ENCODE measurements at places on chromosomes 2 and 18.

DNA sequence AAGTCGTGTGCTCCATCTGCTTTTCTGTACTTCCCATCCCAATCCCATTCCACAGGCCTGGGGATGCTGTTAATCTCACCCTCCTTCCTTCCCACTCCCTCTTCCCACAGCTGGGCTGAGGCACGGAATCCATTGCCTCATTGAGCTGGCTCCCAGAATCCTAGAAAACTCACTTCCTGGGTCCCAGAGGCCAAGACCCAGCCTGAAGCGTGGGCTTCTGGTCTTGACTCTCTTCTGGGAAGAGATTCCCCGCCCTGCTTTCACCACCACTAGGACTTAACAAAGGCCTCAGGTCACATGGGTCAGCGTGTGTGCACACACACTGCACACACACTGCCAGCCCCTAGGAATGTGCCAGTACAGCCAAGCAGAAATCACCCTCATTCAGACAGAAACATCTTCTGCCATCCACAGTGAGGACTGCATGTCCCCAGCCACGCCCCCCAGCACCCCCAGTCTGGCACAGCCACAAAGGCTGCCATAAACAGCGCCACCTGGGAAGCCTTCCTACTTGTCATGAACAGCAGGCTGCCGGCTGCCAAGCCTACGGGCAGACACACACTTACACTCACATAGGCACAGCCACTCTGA is 165.8 kb downstream of the TNS1 start:
- no peak for DNase-seq

DNA sequence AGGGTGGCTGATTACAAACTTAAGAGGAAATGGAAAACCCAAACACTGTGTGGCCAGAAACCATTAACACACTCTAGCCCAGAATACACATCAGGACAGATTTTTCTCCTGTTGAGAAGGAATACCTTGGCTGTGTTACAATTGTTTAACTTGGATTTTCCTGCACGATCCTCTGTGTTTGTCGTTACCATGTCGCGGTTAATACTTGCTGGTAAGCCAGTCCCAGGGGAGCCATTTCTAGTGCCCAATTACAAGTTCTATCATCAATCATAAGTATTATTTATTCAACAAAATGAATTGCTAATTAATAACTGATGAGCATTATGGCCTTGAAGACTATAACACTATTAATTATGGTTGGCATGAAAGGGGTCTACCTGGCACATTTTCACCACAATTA is 146.8 kb downstream of the LNPK start:
- DNase-seq, result no peak

- DNase-seq, result no peak
These were observed 3.6 kb downstream of the ERFE start for GRCh38 chr2:238162251-238162845.

- DNase-seq, result no peak
These were observed 148.3 kb downstream of the MEIS1 start for GRCh38 chr2:66582987-66583880.

GRCh38 chr2:46776687-46777327 is 138.8 kb downstream of the MCFD2 start:
- no peak for DNase-seq

DNA sequence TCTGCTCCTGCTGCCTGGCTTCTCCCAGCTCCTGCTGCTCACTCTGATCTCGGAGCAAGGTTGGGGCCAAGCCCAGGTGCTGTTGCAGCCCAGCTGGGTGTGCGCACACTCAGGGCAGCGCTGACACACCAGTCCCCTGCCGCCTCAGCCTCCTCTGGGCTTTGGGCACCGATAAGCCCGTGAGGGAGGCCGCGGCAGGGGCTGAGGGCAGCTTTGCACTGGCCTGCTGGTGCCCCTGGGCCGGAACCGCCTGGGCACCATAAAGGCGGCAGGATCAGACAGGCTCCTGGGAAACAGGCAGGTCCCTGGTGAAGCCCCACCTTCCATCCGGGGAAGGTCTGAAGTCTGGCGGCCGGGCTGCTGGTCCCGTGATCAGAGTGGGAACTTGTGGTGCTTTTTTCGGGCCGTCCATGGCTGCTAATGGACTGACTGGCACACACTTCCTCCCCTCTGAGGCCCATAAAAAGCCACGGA is 14.1 kb upstream of the EML6 start:
- peak; percentile 23 for DNase-seq

- DNase-seq, result no peak
These were observed 1113.0 kb downstream of the CBLN2 start for GRCh38 chr18:71431171-71431570.

DNA sequence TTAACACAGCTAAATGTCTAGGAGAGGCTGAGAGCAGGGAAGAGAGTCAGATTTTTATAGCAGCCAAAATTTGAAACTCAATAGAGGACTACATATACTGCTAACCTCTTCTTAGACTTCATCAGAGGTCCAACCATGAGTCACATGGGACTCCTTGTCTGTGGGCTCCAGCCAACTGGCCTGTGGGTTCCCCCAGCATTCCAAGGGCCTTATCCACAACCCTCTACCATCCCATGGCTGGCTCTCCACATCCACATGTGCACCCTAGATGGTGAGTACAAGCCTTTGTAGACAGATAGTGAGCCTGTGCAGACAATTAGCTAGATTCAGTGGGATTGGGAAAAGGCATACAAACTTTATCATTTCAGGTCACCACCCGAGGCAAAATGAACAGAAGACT is 901.9 kb upstream of the ZEB2 start:
- DNase-seq, result no peak

- no peak for DNase-seq
These were observed 11.8 kb upstream of the KDM3A start for GRCh38 chr2:86429335-86429734.

DNA sequence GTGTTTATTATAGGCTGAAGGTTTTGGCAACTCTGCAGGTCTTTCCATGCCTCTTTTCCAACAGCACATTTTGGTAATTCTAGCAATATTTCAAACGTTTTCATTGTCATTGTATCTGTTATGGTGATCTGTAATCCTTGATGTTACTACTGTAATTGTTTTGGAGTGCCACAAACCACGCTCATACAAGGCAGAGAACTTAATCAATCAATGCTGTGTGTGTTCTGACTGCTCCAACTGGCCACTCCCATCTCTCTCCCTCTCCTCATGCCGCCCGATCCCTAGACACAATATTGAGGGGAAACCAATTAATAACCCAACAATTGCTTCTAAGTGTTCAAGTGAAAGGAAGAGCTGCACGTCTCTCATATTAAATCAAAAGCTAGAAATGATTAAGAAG is 32.9 kb downstream of the HDLBP start:
- no peak for DNase-seq

DNA sequence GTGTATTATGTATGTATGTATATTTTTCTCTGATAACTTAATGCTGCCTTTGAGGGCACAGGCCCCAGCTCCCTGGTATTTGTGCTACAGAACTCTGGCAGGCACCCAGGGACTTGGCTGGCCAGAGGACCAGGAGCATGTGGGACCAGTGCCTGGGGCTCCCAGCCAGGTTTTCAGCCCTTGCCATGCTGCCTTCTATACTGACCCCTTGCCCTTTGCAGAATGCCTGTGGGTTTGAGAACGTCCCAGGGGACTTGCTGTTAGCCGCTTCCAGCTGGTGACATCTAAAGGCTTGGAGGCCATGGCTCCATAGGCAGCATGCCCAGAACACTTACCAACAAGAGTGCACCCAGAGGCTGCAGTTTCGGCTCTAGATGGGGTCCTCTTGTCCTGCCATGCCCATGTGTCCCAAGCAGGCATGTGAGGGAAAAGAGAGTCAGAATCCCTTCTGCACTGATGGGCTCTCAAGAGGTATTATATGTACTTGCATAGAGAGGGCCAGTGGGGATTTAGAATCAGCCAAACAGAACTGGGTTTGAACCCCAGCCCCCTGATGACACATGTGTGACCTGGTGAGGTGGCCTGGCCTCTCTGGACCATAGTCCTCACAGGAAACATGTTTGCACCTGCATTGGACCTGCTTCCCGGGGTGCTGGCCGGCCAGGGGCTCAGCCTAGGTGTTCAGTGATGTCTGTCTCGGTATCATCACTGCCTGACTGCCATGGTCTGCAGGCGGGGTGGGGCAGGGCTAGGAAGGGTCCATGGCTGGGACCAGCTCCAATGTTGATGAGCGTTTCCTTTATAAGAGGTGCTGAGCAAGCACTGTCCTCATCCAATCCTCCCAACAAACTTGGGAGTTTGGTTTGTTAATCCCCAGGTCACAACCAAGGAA is 119.2 kb upstream of the FHL2 start:
- DNase-seq, result no peak

DNA sequence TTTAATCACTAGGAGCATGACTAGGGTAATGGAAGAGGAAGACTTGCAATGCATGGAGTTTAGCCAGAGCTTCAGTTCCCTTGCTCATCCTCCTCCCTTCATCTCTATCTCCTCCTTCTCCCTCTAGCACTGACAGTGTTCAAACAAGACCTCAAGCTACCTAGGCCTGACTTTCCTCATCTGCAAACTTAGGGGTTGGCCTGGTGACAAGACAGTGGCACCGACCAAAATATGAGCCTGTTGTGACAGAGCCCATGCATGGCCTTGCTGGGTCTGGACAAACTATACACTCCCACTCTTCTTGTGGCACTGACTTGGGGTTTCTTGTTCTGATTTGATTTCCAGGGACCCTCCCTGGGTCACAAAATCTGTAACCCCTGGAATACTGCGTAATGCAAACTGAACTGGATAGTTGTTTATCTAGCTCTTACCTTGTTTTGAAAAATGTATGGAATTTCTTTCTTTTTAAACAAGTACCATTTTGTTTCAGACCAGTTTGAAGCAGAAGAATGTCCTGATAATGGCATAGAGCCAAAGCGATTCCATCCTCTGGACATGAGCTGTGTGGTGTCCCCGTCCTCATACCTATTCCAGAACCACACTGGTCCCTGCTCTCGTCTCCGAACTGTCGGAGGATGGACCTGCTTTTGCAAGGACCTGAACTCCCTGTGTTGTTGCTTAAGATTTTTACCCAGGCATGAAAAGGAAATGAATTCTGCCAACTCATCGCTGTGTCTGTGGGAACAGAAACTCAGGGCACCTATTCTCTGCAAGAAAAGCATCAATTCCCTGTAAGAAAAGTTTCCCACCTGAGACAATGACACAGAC is 33.4 kb upstream of the PPP4R1 start:
- no peak for DNase-seq

DNA sequence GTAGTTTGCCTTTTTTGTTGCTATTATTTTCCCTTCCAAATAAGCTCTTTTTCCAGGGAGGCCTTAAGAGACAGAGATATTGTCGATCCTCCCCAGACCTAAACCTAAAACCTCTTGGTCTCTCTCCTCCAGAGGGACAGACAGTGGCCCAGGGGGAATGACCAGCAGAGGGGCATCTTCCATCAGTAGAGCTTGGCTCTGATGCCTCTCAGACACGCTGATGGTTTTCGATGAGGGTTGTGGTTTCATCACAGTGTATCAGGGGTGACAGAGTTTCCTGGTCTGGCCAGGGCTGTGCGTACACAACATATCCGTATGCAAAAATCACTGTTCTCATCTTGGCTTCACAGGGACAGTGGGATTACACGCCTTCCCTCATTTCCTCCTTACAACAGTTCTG is 68.6 kb downstream of the GATA6 start:
- no peak for DNase-seq

DNA sequence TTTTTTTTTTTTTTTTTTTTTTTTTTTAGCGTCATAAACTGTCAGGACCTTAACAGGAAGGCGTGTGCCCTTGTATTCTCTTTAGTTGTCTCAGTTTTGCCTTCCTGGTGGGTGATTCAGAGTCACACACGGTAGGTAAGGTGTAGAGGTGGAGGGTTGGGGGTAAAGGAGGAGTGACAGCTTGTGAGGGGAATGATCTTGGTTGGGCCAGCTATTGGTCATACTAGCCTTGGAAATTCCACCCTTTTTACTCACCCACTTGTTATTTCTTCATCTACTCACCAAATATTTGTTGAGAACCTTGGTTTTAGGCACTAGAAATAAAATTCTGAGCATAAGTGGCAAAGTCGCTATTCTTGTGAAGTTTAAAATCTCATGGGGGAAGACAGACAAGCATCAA is 22.2 kb downstream of the SMIM21 start:
- DNase-seq, result no peak

GRCh38 chr2:65700004-65700651 is 267.7 kb upstream of the SPRED2 start:
- DNase-seq, result no peak

GRCh38 chr18:75422341-75422910 is 5.1 kb downstream of the SMIM21 start:
- no peak for DNase-seq

DNA sequence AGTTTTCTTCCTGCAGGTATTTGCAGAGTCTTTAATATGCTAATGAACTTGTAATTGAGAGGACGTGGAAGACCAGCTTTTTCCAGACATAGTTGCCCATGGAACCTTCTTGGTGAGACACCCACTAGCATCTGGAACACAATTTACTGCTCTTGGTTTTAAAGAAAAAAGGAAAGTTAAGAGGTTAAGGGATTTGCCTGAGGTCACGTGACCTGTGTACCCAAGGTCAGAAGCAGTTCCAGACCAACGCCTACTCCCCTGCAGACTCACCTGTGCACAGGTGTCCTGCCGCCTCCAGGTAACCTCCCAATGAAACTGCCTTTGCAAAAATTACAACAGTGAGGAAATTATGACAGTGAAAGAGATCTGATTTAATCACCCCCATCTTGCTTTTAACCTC is 172.7 kb downstream of the ANAPC1 start:
- DNase-seq, result no peak

- DNase-seq, result no peak
These were observed 3.4 kb upstream of the CDK5R2 start for GRCh38 chr2:218956039-218956438.

DNA sequence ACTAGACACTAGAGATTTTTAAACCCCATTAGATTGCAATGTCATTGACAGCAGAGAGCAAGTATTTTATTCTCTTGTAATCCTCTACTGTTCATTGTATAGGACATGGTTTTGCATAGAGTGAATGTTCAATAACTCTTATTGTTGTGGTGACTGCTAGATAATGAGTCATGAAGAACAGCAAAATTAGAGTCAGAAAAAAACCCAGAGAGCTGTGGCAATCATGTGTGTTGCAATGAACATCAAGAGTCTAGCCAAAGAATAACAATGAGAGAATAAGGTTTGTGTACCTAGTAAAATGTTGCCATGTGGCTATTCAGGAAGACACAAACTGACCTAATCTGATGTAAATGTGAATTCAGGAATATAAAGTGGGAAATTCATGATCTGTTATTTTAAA is 684.0 kb downstream of the DSC3 start:
- no peak for DNase-seq

DNA sequence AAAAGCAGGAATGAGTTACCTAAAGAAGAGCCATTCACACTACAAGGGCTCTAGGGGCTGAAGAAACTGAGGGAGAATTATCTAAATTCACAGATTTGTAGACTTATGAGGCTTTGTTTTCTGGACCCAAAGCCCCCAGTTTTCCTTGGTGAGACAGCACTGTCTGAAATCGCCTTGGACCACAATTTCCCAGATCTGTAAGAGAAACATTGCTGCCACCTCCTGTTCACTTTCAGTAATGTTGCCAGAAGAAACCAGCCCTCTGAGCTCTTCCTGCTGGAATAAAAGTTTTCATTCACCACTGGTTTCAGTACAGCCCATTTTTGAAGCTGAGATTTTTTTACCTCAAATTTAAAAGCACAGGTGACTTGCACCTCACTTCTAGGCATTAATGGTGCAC is 169.2 kb downstream of the CDH20 start:
- DNase-seq, result peak; percentile 58

GRCh38 chr2:99961196-99961913 is 181.0 kb downstream of the AFF3 start:
- DNase-seq, result no peak

GRCh38 chr18:45820106-45820745 is 5.2 kb upstream of the SIGLEC15 start:
- DNase-seq, result no peak
